ENCODE measurements at places on chromosomes 6 and 20.

DNA sequence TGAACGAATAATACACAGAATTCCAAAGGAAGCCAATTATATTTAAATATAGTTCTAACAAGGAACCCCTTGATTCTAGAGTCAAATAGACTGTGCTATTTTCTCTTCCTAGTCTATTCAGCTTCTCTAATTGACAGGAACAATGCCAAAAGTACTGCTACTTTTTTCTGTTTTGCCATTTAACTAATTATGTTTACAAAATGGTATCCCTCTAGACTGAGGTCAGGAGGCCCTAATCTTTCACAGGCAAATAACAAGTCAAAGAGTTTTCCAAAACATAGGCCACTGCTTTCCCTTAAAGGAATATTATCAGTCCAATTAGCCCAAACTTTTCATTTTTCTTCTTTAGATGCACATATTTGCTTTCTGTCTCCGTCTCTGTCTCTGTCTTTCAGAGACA, 539.3 kb downstream of the RFPL4B start:
- no peak for DNase-seq

DNA sequence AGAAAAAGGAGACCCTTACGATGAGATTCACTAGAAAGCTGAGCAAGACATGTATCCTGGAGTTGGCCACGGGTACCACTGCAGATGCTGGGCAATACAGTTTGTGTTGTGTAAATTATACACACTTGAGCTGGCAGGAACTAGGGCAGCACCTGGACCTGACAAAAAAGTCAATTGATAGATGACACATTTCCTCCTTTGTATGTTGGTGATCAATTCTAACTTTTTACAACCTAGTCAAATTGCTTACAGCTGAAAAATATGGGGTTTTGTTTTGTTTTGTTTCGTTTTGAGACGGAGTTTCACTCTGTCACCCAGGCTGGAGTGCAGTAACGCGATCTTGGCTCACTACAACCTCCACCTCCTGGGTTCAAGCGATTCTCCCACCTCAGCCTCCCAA, 108.9 kb downstream of the UST start:
- DNase-seq: no peak

GRCh38 chr6:36717231-36717825, 19.7 kb downstream of the RAB44 start:
- no peak for DNase-seq

DNA sequence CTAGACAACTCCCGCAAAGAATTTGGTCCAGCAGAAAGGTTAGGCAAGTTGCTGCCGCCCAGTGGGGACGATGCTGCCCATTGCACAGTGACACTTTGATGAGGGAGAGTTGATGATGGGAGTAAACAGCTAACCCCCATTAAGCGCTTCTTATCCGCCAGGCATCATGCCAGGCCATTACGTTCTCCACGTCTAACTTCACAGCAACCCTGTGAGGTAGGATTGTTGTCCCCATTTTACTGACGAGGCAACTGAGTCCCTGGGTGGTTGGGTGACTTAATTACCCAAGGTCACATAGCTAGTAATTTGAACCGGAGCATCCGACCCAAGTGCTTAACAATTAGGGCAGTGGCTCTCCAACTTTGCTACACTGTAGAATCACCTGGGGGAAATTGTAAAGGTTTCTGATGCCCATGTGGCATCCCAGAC, 738 bp downstream of the RALGAPB start:
- no peak for DNase-seq

DNA sequence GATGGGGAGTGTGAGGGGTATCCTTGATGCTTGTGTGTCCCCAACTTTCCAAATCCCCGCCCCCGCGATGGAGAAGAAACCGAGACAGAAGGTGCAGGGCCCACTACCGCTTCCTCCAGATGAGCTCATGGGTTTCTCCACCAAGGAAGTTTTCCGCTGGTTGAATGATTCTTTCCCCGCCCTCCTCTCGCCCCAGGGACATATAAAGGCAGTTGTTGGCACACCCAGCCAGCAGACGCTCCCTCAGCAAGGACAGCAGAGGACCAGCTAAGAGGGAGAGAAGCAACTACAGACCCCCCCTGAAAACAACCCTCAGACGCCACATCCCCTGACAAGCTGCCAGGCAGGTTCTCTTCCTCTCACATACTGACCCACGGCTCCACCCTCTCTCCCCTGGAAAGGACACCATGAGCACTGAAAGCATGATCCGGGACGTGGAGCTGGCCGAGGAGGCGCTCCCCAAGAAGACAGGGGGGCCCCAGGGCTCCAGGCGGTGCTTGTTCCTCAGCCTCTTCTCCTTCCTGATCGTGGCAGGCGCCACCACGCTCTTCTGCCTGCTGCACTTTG, at the start of gene TNF:
TSS of gene TNF (plus strand) at position 231 of the 567 bp plus-strand sequence. CDS start at position 408, 177 bp downstream.
- DNase-seq: peak; percentile 76

GRCh38 chr6:170129691-170130171, 161.1 kb downstream of the DLL1 start:
- no peak for DNase-seq

DNA sequence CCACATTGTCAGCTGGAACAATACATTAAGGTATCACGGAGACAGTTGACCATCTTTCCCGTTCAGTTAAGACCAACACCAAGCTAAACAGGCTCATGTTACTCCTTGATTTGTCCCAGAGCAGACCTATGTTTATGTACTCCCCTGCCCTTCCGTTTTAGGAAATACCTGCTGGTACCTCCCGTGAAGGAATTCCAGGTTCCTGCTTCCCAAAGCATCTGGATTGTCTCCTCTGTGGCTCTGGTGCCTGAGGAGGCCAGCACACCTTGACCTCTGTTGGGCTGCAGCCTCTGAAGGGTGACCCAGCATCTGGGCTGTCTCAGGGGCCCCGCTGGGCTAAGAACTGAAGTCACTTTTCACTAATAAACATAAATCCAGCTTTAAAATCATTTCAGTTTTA, 647.8 kb upstream of the MARCKS start:
- no peak for DNase-seq

GRCh38 chr6:117267766-117268534, 2.6 kb downstream of the VGLL2 start:
- DNase-seq: no peak

- DNase-seq: no peak
Measured at GRCh38 chr6:93515736-93516135, 96.4 kb upstream of the EPHA7 start.

- no peak for DNase-seq
Measured at GRCh38 chr6:32154514-32155161, 697 bp downstream of the PPT2 start.

DNA sequence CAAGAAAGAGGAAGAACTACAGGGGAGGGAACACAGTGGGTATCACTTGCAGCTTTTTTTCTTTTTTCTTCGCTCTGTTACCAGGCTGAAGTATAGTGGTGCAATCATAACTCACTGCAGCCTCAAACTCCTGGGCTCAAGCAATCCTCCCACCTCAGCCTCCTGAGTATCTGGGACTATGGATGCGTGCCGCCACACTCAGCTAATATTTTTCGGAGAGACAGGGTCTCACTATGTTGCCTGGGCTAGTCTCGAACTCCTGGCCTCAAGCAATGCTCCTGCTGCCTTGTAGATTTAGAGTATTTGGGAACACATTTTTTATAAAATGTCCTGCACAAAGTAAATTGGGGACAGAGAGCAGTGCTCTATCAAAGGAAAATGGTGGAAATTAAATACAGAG, 28.3 kb downstream of the PARD6B start:
- DNase-seq: no peak

GRCh38 chr20:25318471-25319240, 70.8 kb downstream of the PYGB start:
- no peak for DNase-seq

DNA sequence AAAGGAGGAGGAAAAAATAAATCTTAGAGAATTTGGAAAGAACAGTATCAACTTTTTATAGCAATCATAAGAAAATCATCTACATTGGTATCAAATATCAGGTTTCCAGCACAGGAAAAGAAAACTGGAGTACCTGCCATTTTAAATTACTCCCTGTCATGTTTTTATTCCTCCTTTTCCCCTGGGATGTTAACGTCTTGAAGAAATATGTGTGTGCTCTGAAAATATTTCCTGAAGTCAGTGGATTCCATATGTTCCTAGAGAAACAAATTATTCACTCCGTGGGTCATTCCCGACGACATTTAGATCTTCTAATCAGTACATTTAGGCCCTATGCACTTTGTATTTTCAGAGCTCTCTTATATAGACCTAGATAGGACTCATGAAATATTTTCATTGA, 42.0 kb upstream of the RSPO3 start:
- DNase-seq: no peak

- no peak for DNase-seq
Measured at GRCh38 chr6:163663575-163663974, 249.1 kb downstream of the QKI start.

- DNase-seq: no peak
Measured at GRCh38 chr6:141105481-141105880, 1027.2 kb upstream of the GJE1 start.

DNA sequence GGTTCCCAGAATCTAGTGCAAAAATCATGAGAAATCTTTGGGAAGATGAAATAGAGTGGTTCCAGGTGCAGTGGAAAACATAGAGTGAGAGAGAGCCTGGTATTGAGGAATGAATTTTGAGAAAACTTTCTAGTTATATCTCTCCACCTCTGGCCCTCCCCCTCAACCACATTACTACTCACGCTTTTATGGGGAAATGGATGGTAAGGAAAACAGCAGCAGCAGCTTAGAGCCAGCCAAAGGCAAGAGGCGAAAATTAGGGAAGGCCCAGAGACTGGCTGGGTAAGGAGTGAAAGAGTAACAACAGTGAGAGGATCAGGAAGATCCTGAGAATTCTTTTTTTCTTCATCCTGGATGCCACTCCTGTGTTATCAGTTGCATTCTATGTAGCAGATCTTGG, 187.9 kb upstream of the ECI2 start:
- no peak for DNase-seq

- DNase-seq: no peak
Measured at GRCh38 chr6:110560239-110561007, 84.0 kb upstream of the SLC22A16 start.

DNA sequence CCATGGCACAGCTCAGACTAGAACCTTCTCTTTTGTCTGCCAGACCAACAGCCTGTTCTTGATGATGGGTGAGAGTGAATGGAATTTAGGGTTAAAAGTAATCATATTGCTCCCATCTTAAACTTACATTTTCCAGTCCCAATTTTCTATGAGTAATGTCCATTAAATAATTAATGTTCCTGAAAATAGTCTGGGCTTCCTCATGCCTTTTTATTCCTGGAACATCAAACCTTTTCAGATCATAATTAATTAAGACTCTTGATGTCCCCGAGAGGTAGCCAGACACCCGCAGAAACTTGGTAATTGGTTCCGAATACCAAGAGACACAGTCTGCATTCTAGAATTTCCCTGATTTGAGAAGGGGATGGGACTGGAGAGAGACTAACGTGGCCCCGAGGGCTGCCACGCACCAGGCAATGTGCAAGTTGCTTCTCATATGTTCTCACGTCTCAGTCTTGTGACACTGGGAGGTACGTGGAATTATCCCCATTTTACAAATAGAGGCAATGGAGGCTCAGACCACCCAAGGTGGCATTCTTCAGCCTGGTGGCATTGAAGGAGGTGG, 78.6 kb upstream of the TOX2 start:
- DNase-seq: no peak

- DNase-seq: no peak
Measured at GRCh38 chr6:56616967-56617366, 25.7 kb downstream of the DST start.

GRCh38 chr6:145813285-145814034, 1.1 kb downstream of the FBXO30 start:
- no peak for DNase-seq

DNA sequence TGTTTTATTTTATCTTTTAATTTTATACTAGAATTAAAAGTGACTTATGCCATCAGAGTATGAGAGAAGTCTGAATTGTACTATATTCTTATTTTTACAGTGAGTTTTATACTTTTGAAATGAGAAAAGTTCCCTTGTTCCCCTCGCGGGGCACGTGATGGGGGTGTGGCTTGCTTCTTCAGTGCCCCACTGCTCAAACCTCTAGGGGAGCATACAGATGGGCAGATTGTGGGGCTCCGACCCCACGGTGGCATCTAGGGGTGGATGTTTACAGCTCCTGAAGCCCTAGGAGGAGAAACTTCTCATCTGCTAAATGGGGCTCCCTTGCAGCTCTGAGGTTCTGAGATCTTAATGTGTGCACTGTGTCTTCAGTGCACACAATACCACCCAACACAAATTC, 11.9 kb upstream of the MAS1L start:
- no peak for DNase-seq

DNA sequence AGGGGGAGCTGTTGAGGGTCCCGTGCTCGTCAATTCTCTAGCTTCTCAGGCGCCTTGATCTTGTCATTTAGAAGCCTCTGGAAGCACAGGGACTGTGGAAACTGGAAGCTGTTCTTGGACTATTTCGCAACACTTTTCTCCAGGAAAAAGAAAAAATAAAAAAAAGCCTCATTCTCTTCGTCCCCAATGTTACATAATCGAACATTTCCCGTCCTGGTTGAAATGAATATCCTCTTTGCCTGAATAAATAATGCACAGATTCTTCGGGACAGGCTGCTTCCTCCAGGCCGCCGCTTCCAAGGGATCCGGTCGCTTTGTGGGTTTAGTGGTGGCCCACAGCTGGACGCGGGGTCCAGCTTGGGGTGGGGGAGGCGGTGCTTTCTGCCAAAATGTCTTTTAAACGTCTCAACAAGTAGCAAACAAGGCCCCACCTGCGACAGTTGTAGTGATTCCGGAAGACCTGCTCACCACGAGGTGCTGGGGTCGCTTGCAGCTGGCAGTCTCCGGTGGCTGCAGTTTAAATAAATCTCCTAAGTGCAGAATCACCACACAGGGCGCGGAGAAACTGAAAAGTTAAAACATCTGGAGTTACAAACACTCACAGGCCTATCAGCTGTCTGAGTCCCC, 125.9 kb upstream of the ESR1 start:
- no peak for DNase-seq

- no peak for DNase-seq
Measured at GRCh38 chr20:8788831-8789230, 280.1 kb upstream of the PLCB4 start.

DNA sequence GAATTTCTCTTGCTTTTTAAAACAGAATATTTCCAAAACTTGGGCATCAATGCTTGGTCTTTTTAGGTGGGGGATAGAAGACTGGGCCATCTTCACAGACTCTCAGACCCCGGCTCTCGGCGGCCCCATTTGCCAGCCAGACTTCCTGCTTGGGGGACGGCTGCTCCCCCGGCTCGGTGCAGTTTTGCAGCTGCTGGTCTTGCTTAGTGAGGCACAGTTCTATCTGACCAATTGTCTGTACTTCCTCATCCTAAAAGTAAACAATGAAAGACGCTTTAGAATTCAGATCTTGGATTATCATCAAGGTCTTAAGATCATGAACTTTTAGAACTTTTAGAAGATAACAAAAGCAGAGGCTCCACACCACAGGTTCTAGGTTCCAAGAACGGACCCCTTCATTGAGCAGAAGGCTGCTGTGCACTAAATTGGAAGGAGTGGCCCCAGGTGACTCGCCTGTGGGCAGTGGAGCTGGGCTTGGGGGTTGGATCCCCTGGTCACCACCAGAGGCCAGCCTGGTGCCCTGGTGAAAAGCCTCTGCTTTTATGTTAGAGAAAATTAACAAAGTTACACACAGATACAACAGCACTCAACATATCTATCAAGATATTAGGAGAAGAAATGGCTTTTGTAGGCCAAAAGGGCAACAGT, 26.7 kb downstream of the RNASET2 start:
- DNase-seq: no peak

All from stimulated activated CD4-positive, alpha-beta T cell treated with anti-CD3 and anti-CD28 coated beads, Interleukin-1b, Interleukin-23, amount 100 ng/mL, for 1 hour (primary cell).